Astrocyte of the cerebellum (primary cell): ENCODE measurements at places on chromosomes 2 and 18.

GRCh38 chr2:39937621-39938020 lies 158.6 kb upstream of the THUMPD2 start:
- DNase-seq, result no peak

DNA sequence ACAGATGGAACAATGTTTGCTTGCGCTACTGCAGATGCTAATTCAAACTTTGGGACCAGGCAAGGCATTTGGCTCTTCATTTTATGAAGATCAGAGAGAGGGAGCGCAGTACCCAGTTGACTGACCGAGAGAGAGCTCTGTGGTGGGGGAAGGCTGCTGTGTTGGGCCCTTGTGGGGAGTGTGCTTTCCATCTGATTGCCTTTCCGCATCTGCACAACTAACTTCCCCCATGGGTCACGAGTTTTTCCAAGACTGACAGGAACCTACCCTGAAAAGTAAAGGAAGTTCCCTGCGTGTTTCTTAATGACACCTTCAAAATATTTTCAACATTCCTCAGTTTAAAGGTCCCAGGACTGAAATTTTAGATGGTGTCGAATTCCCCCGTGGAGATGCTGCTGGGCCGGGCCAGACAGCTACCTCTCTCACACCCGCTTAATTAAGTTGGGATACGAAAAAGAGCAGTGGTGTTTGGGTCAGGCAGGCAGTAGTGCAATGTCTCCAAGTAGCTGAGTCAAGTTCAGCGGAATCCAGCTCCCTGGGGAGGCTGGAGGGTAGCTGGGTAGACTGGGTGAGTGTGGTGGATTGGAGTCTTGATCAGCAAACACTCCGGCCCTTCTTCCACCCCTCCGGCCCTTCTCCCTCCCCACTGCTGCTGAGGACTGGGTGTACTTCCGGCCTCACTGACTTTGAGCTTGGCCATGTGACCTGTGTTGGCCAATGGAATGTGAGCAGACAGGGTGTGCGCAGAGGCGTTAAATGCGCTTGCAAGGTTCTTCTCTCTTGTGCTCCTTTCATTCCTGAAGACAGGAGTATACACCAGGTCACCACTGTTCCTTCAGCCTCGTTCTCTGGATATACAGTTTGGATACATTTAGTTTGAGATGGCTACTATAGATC lies 2.3 kb upstream of the ARHGAP25 start:
- DNase-seq, result no peak

GRCh38 chr18:48032876-48033789 lies 102.7 kb upstream of the SMAD2 start:
- DNase-seq, result peak; percentile 9

- DNase-seq, result no peak
These were observed 17.2 kb upstream of the RPRM start for GRCh38 chr2:153495725-153496124.

DNA sequence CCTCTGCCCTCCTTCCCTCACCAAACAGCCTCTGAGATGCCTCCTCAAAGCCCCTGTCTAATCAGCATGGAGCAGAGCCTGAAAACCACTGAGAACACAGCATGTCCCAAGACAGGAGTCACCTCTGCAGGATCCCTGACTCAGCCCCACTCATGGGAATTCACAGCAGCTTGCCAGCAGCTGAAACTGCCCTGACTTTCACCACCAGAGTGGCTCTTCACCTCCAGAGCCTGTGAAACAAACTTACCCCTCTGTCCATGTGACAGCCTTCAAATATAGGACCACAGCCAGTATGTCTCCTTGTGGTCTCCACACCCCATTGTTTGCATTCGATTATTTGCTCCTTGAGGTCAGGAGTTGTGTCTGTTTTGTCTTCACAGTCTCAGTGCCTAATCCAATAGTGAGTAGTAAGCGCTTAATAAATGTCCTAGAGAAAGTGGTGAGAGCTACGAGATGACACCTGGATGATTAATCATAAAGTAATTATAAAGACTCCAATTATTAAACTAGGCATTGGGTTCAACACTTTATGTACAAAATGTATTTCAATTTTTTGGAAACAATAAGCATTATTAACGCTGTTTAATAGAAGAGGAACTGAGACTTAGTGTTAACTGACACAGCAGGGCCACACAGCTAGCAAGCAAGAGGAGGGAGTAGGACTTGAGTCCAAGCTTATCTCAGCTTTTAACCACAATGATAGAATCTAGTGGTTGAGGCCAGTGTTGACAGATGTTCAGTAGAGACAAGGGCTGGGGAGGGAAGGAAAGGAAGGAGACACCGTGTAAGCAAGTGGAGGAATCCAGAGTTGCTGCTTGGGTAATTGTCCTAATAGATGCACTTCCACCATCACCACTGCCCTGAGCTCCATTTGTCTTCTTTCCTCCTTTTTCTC lies 358.7 kb upstream of the TNP1 start:
- DNase-seq, result no peak

DNA sequence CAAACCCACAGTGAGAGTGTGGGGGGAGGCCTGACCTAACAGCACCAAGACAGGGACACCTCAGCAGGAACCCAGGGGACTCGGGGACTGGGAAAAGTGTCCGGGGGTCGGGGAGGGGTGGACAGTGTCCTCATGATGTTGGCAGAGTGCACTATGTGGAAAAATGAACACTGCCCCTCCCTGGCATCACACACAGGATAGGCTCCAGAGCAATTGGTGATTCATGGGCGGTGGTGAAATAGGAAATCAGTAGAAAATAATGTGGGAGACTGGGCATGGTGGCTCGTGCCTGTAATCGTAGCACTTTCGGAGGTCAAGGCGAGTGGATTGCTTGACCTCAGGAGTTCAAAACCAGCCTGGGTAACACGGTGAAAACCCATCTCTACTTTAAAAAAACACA lies 3.6 kb upstream of the ANO7 start:
- DNase-seq, result no peak

- DNase-seq, result no peak
These were observed 60.4 kb upstream of the SIX2 start for GRCh38 chr2:45069684-45070083.

- DNase-seq, result no peak
These were observed 219.5 kb downstream of the GALR1 start for GRCh38 chr18:77469131-77469530.

DNA sequence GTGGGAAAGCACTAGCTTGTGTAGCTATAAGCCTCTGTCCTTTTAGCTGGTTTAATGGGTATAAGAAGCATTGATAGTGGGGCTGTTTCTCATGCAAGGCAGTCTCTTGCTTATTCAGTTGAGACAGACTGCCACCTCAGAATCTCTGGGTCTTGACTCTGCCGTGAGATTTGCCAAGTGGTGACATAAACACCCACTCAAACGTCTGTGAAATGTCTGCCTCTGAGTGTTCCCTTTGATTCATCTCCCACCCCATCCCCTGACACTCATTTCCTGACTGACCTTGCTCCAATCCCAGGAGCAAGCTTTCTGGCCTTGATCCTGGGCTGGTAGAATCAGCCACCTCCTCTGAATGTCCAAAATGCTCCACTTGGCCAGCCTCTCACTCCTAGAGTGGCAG lies 141.9 kb upstream of the RBMS1 start:
- no peak for DNase-seq

DNA sequence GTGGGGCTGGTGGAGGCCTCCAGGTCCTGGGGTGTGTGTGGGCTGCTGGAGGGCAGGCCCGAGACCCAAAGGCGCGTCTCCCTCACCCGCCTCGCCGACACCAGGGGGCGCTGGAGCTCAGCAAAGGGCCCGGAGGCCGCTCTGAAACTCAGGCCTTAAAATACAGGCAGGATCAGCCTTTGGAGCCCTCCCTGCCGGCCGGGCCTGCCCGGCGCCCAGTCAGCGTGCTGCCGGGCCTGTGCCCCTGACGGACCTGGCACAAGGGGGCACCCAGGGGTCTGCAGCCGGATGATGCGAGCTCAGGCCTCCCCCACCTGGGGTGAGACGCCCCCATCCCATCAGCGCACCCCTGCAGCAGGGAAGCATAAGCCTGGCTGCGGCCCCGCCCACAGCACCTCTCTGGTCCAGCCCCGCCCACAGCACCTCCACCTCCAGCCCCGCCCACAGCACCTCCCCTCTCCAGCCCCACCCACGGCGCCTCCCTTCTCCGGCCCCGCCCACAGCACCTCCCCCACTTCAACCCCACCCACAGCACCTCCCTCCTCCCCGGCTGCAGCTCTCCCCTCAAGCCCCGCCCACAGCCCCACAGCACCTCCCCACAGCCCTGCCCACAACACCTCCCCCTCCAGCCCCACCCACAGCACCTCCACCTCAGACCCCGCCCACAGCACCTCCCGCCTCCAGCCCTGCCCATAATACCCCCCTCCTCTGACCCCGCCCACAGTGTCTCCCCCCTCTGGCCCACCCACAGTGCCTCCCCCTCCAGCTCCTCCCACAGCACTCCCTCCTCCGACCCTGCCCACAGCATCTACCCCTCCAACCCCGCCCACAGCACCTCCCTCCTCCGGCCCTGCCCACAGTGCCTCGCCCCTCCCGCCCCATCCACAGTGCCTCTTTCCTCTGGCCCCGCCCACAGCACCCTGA lies 92.8 kb upstream of the OTOS start:
- DNase-seq, result peak; percentile 37

- no peak for DNase-seq
These were observed 45.9 kb downstream of the PXDN start for GRCh38 chr2:1698188-1698945.

- peak; percentile 3 for DNase-seq
These were observed 507.6 kb downstream of the PID1 start for GRCh38 chr2:228763379-228763981.

GRCh38 chr2:154623819-154624218 lies 74.7 kb upstream of the KCNJ3 start:
- peak; percentile 31 for DNase-seq

DNA sequence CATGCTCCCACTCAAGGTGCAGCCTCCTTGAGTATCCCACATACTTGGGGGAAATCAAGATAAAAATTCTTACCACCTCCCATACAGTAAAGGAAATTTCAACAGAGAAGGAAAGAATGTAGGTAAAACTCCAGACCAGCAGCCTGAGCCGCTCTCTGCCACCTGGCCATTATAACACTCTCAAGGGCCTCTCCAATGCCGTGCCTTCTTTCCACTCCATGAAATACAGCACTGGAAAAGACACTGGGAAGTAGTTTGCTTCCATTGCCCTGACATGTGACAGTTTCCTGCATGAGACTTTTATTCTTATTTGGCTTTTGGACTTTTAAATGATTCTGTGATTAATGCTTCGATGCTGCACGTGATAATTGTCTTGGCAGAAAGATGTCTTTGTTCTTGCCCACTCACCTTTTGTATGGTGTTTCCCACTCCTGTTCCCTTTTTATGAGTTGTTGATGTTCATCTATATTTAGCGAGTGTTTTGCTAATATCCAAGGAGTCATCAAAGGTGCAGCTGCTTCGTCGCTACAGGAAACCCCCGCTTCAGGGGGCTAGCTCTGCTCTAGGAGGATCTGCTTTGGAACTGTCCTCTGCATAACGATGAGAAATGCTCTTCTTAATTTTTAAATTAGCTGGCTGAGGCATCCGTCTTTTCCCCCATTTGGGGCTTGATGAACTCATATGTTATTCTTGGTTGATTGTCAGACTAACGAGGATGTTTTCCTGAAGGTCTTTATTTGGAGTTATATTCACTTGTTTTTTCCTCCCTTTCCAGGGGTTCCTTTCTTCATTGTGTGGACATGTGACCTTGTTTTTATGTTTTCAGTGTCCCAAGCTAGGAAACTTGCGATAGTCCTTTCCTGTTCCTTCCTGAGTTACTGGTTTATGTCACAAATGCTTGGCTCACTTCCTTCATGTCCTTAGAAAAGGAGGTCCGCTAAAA lies 179.4 kb downstream of the TXNL1 start:
- no peak for DNase-seq

GRCh38 chr2:104836265-104836664 lies 17.6 kb upstream of the POU3F3 start:
- no peak for DNase-seq

DNA sequence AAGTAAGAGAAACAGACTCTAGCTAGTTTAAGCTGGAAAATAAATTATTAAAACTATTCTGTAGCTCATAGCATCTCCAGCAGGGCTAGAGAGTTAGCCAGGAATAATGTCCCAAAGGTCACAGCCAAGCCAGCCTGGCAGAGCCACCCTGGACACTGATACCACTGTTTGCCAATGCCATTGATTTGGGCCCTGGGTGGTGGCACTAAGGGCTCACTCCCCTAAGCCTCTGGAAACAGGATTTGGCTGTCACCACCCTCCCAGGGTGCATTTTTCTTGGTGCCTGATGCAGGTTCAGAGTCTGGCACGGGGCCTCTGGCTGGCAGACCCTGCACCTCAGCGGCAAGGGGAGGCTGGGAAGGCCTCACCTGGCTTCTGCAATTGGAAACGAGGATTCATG lies 7.1 kb downstream of the SH2D6 start:
- no peak for DNase-seq

- DNase-seq, result no peak
These were observed 3.6 kb upstream of the DOK6 start for GRCh38 chr18:69397096-69397495.

- DNase-seq, result no peak
These were observed 43.9 kb upstream of the RAPH1 start for GRCh38 chr2:203578759-203579643.

GRCh38 chr2:160367887-160368286 lies 125.7 kb downstream of the RBMS1 start:
- DNase-seq, result peak; percentile 99

GRCh38 chr18:33757037-33757436 lies 179.0 kb downstream of the ASXL3 start:
- DNase-seq, result no peak

DNA sequence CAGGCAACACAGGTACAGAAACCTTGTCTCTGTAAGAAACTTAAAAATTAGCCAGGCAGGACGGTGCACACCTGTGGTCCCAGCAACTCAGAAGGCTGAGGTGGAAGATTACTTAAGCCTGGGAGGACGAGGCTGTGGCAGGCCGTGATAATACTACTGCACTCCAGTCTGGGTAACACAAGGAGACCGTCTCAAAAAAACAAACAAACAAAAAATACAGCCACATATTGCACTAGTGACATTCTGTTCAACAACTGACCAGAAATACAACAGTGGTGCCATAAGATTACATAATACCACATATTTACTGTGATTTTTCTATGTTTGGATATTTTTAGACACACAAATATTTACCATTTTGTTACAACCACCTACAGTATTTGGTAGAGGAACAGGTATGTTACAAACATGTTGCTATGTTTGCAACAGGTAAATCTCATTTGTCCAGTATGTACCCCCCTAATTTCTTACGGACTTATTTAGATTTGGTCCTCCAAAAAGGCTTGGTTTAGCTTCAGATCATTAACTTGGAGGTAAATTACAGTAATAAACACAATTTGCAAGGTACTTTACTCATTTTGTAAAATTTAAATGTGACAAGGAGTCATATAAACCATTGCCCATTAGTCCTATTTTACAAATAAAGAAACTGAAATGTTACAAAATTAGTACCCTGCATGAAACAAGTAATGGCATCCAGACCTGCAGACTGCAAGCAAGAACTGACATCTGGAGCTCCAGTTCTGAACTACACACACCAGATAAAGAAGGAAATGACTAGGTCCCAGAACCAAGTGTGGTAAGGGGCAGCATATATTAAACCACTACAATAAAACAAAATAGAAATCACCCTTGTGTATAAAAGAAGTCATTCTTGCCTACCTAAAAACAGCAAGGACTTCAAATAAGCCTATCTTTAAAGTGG lies 36.8 kb downstream of the TRIP12 start:
- DNase-seq, result no peak
